ENCODE measurements at places on chromosomes 12 and 14.

DNA sequence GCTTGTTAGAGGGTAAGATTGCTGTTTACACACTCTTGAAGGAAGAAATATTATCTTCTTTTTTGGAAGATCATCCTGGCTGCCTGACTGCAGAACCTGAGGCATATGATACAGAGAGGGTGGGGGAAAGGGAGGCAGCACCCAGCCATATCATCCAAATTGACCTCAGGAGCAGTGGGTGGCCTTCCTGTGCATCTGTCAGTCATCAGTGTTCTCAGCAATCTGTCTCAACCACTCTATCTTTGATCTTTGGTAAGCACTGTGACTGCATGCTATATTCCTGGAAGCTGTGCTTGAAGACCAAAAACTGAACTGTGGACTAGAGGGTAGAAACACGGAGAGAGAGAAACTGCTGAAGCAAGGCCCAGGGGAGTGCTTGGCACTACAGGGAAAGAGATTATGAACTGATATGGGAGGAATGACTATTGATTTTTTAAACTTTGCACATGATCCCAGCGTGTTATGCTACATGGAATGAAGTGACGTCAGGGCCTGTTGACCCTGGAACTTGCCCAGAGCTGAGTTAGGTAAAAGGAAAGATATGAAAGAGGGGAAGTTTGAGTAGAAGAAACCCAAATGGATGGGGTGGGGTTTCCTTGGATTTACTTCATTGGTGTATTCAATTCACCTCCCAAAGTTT is 171.5 kb downstream of the ASCL1 start:
- no peak for DNase-seq

- DNase-seq = peak; percentile 78
Observed at GRCh38 chr12:53944907-53945847, 6.5 kb downstream of the HOXC13 start.

- DNase-seq = peak; percentile 26
Observed at GRCh38 chr14:88562532-88562830, 356 bp upstream of the ZC3H14 start.

GRCh38 chr14:34122081-34122480 is 171.2 kb upstream of the EGLN3 start:
- DNase-seq = no peak

GRCh38 chr12:123278101-123278627 is 6.5 kb upstream of the CDK2AP1 start:
- DNase-seq = no peak

GRCh38 chr14:105448706-105449111 is 25.9 kb upstream of the CRIP2 start:
- DNase-seq = peak; percentile 98

DNA sequence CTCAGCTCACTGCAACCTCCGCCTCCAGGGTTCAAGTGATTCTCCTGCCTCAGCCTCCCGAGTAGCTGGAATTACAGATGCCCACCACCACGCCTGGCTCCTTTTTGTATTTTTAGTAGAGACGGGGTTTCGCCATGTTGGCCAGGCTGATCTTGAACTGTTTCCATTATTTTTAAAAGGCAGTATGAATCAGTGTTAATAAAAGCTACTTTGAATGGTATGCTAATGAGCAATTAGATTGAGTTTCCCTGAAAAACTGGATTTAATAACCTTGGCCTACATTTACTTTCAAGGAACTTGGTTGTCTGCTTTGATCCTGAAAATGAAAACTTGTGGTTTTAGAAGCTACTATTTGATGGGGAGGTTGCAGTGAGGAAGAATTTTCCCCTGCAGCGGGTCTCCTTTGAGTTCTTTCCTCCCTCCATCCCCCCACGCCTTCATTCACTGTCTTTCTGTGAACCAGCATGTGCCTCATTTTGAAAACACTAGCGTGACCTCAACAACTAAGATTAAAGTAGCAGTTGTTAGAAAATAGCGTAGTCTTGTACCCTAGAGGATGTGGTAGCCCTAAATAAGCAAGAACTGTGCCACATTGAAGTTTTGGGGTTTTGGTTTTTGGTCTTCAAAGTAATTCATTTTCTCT is 17.8 kb upstream of the RPS6KA5 start:
- no peak for DNase-seq

DNA sequence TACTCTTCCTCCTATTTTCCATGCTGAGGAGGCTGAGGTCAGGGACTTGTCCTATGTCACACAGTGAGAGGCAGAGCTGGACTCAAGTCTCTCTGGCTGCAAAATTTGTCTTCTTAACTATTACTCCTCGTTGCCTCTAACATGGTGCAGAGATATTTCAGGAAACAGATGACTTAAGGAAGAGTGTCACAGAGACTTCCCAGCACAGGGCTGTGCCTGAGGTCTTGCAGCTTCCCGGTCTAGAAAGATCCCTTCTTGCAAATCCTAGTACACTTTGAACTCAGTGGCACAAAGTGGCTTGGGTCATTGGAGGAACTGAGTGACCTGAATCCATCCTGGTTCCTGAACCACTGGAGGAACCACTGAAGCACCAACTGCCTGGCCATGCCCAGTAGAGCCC is 17.1 kb upstream of the RBM19 start:
- DNase-seq = no peak

DNA sequence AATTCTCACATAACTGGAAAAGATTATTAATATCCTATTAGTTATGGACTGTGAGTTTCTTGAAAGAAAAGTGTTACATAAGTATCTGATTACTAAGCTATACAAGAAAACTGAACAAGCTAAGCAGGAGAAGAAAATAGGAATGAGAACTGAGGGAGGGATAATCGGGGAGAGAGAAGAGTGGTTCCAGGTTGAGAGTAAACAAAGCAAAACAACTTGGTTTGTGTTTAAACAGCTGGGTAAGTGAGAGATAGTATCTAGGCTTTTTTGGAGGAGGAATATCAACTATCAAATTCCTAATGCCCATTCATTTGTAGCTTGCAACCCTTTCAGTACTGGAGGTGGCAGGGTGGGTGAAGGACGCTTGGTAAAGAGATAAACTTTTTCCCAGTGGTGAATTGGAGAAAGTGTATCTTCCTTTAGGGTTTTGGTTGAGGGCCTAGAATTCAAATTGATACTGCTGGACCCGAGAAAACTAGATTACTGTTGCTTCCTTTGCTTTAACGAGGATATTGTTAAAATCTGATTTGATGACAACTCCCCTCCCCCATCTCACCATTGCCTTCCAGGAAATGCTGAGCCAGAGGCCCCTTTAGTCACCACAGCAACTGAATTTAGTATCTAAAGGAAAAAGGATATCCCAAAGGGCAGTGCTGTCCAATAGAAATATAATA is 2.0 kb upstream of the SLC2A3 start:
- peak; percentile 68 for DNase-seq

- DNase-seq = no peak
Observed at GRCh38 chr12:100359248-100359647, 2.4 kb downstream of the SLC17A8 start.

- DNase-seq = no peak
Observed at GRCh38 chr14:101179691-101180211, 276.2 kb upstream of the RTL1 start.

GRCh38 chr14:57632649-57633048 is 139.0 kb upstream of the CCDC198 start:
- DNase-seq = no peak

GRCh38 chr14:94153750-94154342 is 20.3 kb upstream of the PPP4R4 start:
- DNase-seq = no peak

DNA sequence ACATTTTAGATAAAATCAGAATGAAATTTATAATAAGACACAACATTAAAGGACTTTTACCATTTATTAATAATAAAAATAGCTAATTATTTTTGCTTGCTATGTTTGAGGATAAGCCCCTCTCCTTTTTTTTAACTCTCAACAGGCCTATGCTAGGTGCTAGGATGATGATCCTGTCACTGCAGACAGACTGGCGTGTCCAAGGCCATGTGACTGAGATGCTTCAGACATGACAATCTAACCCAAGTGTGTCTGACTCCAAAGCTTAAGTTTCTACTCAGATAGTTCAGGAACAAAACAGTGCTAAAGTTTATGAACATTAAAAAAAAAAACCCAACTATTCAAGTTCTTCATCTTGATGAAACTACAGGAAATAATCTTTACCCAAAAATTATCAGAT is 29.8 kb downstream of the PPP1R13B start:
- DNase-seq = no peak

DNA sequence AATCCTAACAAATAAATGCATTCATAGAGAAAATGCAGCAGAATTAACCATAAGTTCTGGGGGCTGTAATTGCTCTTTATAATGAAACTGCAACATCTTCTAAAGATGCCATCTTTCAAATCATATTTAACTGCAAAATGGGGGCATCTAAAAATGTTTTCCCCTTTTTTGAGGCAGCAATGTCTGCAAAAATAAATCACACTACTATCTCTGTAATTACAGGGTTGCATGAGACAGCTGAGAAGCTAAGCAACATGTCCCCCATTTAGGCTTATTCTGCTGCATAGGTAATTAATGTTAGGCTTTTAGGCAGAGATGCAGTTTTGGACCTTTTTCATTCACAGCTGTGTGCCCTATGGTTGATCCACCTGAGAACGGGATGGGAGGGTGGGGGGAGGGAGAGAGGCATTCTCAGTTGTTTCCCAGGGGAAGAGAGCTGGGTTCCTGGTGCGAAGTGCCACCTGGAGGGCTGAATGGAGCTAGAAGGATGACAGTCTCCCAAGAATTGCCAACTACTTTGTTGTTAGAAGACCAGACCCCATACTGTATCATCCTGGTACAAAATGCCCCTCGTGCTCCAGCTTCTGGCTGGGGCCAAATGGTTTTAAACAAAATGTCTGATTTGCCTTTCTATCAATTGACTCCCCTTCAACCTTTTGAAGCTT is 154.2 kb downstream of the APAF1 start:
- peak; percentile 24 for DNase-seq

DNA sequence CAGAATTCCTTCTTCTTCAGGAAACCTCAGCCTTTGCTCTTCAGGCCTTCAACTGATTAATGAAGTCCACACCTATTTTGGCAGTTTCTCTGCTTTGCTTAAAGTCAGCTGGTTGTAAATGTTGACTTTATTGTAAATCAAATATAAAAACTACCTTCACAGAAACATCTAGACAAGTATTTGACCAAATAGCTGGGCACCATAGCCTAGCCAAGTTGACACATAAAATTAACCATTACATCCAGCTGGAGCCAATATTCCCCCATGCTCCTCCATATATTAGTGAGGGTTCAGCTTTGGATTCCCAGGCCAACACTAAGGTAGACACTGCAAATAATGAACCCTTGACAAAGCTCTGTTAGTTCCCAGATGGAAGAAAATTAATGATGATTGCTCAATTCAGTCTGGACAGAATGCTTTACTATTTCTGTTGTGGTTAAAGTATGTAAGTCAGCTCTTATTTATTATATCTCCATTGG is 125.5 kb downstream of the ZFP36L1 start:
- no peak for DNase-seq

GRCh38 chr12:65125247-65125646 is 4.1 kb upstream of the WIF1 start:
- no peak for DNase-seq

- no peak for DNase-seq
Observed at GRCh38 chr14:22185191-22185590, 403.8 kb downstream of the DAD1 start.

- no peak for DNase-seq
Observed at GRCh38 chr12:49872381-49872780, 29.5 kb upstream of the BCDIN3D start.

DNA sequence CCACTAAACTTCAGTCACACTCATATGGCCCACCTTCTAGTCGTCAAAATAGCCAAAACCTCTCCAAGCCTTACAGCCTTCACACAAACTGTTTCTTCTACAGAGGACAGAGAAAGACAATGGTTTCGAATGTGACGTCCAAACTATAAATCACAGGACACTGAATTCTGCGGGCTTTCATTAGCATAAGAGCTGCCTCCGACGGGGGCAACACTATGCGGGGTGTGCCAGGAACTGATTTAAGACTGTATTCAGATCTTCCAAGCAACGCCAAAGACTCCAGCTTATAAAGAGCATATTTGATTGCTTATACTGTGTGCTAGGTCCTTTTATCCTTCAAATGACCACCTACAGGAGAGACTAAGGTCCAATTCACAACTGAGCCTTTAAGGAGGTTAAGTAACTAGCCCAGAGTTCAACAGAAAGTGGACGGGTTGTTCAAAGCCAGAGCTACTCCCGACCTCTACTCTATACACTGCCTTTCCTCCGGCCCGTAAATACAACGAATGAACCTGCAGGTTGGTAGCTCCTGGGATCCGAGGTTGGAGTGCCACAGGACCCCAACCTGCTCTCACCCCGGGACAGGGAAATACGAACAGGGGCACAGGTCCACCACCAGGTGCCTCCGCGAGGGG is 575 bp downstream of the L2HGDH start:
- DNase-seq = peak; percentile 22

- DNase-seq = no peak
Observed at GRCh38 chr12:45535610-45536180, 193.8 kb upstream of the ARID2 start.

DNA sequence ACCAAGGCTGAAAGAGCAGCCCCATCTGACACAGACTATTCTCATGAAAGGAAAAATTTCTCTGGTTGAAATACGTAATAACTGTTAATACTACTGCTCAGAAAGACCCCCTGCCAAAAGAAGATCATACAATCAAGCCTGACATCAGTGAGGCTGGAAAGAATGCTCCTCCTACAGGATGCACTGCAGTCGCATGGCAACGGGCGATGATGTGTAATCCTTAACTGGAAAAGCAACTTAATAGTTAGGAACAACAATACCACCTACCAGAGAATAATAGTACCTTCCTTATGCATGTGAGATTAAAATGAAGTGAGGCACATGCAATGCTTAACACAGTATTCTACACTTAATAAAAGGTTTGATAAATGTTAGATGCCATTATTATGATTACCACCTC is 1.2 kb upstream of the GOLGA5 start:
- DNase-seq = peak; percentile 16

DNA sequence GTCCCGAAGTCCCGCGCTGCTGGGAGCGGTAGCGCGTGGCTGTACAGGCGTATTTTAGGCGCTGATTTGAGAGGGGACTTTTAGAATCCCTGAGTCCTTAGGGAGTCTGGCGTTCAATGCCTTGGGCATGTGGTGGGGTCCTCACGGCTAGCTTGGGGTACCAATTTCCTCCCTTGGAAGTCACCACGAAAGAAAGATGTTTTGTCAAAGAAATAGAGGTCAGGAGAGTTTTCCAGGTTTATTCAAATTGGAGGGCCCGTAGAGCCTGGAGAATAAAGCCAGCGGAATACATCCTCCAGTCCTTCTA is 63.9 kb downstream of the KLHL28 start:
- no peak for DNase-seq

- DNase-seq = no peak
Observed at GRCh38 chr12:81370456-81370855, 292.6 kb downstream of the ACSS3 start.

GRCh38 chr14:39102265-39102968 is 618 bp downstream of the SEC23A start:
- no peak for DNase-seq

DNA sequence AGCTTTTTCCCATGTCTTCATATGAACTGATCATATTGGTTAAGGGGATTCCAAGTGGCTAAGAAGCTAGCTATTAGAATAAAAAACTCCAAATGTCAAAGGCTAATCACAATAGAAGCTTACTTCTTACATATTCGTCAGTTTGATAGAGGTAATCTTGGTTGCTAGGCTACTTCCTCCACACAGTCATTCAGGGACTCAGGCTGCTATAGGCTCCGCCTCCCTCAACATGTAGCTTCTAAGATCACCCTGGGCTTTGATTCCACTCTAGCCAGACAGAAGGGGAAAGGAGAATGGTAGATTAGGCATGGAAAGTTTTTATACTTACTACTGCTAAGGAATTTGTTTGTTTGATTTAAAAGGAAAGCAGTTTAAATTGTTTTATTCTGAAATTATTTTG is 207.9 kb downstream of the EFCAB11 start:
- no peak for DNase-seq

All from H7 (cell line).